KG1 (cell line): ENCODE measurements at places on chromosomes 6 and 20.

- DNase-seq, result peak; percentile 5
Measured at GRCh38 chr6:6494677-6495076, 93.8 kb upstream of the LY86 start.

DNA sequence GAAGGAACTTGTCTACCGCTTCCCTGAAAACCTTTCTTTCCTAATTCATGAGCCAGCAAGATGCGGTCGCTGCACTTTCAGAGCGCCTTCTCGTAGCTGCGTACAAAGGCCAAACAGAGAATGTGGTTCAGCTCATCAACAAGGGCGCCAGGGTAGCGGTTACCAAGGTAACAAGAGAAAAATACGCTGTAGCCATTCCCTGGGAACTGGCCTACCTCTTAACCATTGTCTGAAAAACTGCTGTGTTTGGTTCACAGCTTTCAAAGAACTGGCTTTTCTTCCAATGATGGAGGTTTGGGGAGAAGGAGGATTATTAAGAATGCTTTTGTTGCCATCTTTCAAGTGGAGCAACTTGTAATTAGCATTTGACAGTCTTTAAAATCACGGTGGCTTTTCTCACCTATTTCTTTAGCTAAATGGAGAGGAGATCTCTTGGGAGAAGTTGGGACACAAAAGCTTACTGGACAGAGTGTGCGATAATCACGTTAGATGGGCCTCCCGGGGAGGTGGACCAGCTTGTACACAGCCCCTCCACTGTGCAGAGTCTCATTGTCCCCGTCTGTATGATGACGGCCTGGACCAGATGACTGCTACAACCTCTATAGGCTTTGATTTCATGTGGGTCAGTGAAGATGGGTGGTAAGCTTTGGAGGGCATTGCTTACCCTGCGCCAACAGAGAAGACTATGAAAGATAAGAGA lies 71.5 kb downstream of the LYRM2 start:
- no peak for DNase-seq

- no peak for DNase-seq
Measured at GRCh38 chr20:61230166-61230565, 21.9 kb upstream of the CDH4 start.

DNA sequence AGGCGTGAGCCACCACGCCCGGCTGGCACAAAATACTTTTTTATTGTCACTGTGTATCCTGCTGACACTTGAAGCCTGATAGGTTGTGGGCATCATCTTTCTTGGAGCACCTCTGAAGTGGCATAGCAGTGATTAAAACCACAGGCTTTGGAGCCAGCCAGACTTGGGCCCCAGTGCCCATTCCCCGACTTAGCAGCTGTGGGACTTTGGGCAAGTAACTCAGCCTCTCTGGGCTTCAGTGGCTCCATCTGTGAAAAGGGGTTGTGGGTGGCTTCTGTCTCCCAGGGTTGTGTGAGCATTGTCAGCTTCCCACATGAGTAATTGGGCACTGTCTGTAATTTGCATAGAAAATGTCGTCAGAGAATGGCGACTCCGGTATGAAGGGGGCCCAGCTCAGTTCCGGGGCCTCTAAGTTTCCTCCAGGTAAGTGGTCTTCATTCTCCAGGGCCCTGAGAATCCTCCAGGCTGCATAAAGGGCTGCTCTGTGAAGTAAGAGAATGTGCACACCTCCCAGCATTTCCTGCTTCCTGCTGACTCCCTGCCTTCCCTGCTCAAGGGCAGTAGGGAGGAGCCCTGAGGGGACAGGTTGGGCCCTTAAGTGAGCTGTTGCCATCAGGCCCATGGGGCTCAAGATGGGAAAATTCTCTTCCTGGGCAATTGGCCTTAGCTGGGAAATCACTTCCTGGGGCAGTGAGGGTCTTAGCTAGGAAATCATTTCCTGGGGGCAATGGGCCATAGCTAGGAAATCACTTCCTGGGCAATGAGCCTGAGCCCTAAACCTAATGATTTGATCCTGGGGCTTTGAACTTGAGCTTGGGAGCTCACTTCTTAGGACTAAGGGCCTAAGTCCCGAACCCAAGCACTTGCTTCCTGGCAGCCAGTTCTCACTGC lies 27.2 kb downstream of the ARHGAP40 start:
- no peak for DNase-seq

GRCh38 chr6:19210849-19211590 lies 626.1 kb upstream of the ID4 start:
- no peak for DNase-seq

- DNase-seq, result no peak
Measured at GRCh38 chr6:110810896-110811586, 4.2 kb downstream of the CDK19 start.

- no peak for DNase-seq
Measured at GRCh38 chr6:154506582-154506981, 3.9 kb downstream of the CNKSR3 start.

DNA sequence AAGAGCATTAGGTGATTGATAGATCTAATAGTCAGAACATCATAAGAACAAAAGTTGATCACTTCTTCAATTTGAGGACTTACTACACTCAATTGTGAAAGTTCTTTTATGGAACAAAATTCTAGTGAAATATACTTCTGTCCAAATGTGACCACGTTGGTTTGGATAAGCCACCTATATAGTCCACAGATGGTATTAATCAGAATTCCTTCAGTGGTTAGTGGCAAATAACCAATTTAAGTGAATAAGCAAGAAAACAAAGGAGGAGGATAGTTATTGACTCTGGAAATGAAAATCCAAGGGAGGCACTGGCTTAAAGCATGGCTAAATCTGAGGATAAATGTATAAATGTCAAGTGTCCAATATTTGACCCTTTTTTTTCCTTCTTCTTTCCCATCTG lies 268.5 kb upstream of the MARCKS start:
- DNase-seq, result no peak

DNA sequence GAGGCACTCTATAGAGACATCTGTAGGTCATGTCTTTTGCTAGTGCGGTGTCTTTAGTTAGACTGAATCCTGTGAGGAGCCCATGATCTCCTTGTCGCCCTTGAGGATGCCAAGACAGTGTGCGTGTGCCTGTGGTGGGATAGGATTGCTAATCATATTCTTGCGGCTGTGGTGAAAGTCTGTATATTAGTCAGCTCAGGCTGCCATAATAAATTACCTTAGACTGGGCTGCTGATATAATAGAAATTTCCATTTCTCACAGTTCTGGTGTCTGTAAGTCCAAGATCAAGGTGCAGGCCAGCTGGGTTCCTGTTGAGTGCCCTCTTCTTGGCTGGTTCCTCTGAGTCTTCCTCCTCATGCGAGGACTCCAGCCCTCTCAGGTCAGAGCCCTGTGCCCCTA lies 141.2 kb downstream of the JARID2 start:
- DNase-seq, result no peak

- DNase-seq, result no peak
Measured at GRCh38 chr6:125942672-125943527, 13.7 kb upstream of the HINT3 start.
